ENCODE measurements at places on chromosomes 5 and 9.

GRCh38 chr9:69097923-69098593 is 62.5 kb downstream of the FXN start:
- no peak for DNase-seq

GRCh38 chr9:114908104-114908622 is 22.2 kb downstream of the TNFSF8 start:
- no peak for DNase-seq

DNA sequence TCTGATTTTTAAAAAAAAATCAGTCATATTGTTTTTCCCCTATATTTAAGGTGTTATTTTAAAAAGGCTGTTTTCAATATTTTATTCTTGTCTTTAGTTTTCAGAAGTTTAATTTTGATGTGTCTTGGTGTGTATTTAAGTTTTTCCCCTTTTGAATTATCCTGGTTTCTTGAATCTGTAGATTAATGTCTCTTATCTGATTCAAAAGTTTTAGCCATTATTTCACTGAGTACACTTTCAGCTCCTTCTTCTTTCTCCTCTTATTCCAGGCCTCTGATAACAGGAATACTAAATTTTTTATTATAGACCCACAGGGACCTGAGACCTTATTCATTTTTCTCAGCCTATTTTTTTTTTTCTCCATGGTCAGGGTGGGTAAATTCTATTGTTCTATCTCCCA is 81.8 kb downstream of the PPIC start:
- DNase-seq = no peak

DNA sequence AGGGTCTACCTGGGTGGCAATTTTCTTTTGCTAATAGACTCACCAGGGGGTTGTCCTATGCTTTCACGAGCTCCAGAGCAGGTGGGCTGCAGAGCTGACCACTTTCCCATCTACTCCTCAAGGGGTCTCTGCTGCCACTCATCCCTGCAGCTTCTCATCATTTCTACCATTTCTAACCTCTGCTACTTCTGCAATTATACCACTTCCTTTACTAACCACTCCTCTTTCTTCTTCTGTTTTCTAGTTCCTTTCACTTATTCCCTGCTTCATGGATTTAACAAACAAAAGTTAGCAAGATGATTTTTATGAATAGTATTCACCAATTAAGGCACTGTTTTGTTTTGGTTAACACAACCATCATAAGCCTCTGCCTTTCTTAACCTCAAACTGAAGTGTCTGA is 34.5 kb upstream of the NIPBL start:
- DNase-seq = no peak

- no peak for DNase-seq
Measured at GRCh38 chr5:136115183-136115865, 17.3 kb upstream of the SMAD5 start.

GRCh38 chr9:99876190-99876589 is 30.3 kb upstream of the STX17 start:
- no peak for DNase-seq

DNA sequence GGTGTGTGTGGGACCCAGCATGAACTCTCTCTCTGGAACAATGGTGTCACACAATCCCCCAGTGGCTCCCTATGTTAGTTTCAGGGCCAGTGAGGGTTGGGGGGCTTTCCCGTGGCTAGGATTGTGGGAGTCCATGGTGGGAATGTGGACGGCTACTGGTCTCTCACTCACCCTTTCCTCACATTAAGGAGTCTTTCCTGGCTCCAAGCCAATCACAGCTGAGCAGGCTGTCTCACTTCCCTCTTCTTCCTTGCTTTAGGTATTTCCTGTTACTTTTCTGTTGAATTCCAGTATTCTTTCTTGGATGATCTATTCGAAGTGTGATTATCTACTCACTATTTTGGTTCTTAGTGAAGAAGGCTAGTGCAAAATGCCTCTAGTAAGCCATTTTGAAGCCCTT is 324.4 kb upstream of the MPDZ start:
- no peak for DNase-seq

- DNase-seq = no peak
Measured at GRCh38 chr5:131914472-131914871, 31.0 kb downstream of the MEIKIN start.
